Activated naive CD4-positive, alpha-beta T cell treated with Interleukin-2 at 50 U/mL for 16 hours (primary cell): ENCODE measurements at places on chromosomes 1 and 21.

DNA sequence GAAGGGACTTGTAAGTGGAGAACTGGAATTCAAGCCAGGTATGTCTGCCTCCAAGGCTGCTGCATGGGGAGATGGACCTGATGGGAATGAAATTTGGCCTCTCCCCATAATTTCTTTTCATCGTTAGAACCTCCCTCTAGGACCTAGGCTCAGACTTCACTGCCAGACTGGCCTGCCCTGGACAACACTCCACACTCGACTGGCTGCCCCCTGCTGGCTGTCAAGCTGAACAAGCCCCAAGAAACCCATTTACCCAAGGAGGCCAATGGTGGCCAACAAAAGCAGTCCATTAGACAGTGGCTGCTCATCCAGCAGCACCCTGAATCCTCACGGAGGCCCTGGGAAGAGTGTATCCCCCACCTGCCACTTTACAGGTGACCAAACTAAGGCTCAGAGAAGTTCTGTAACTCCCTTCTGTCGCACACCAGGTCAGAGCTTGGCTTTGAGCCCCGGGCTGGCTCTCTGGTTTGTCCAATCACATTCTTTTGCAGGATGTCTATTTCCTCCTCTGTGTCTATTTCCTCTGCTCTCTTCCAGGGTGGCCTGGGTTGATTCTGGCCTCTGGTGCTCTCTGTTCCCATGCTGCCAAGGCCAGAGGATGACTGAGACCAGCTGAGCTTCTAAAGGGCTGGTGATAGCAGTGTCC is 3.8 kb downstream of the RNF186 start:
- DNase-seq: peak; percentile 59

DNA sequence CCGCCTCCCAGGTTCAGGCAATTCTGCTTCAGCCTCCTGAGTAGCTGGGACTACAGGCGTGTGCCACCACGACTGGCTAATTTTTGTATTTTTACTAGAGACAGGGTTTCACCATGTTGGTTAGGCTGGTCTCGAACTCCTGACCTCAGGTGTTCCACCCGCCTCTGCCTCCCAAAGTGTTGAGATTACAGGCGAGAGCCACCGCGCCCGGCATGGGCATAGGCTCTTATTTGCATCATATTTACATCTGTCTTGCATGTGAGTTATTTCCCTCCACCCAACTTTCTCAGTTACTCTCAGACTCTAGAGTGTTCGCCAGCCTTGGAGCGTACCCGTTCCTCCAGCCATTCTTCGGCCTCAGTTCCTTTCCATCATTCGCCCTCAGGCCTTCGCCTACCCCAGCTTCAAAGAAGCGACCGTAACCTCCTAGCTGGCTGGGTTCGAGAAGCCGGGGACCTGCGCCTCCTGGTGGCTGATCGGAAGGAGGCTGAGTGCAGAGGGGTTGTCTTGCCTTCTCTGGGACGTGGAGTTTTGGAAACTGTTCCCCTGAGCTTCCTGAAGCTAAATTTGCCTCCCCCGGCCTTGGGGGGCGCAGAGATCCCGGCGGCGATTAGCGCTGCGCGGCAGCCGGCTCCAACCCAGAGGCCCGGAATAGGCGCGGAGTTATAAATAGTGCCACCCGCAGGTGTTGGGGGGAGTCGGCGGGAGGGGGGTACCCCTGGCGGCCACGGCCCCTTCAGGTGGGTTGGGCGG is 3.6 kb upstream of the ZBTB7B start:
- DNase-seq: peak; percentile 75

GRCh38 chr1:184162281-184162680 is 110.8 kb downstream of the TSEN15 start:
- no peak for DNase-seq

- no peak for DNase-seq
Measured at GRCh38 chr1:145956781-145957442, 905 bp downstream of the LIX1L start.

GRCh38 chr1:109802901-109803561 is 39.3 kb upstream of the EPS8L3 start:
- DNase-seq: no peak

DNA sequence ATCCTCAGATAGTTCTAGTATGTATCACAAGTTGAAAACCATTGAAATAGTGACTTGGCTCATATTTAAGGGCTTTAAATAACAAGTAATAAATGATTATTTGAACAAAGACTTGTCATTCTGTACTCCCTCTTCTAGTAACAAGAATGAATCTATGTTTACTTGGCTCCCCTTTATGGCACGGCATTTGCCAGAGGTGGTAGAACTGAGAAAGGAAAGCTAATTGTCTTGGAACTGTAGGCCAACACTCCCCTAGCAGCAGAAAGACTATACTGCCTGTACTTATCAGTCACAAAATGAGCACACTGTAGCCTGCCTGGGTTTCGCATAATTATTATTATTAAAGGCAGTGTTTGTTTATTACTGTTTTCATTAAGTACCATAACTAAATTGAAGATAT is 29.6 kb upstream of the SMYD2 start:
- DNase-seq: no peak

- no peak for DNase-seq
Measured at GRCh38 chr1:215076322-215076721, 6.2 kb upstream of the KCNK2 start.

- no peak for DNase-seq
Measured at GRCh38 chr1:101953623-101954022, 43.1 kb downstream of the OLFM3 start.

- no peak for DNase-seq
Measured at GRCh38 chr1:107727866-107728265, 237.1 kb downstream of the VAV3 start.

- no peak for DNase-seq
Measured at GRCh38 chr21:17708522-17709265, 96.0 kb upstream of the BTG3 start.

GRCh38 chr1:119374208-119374874 is 5.8 kb downstream of the HAO2 start:
- no peak for DNase-seq

DNA sequence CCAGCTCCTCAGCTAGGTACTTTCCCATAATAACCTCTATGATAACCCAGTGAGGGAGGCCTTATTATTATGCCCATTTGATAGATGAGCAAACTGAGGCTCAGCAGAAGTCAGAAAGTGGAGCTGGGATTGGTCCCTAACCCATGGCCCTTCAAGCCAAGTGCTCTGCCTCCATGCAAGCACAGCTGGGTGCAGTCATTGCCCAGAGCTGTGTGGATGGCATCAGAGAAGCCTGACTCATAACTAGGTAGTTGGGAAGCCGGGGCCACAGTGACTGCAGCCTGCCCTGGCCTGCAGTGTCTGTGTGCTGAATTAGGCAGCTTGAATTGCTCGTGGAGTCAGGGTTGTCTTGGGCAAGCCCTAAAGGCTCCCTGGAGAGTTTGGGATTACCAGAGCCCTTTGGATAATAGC is 89.9 kb upstream of the SLC2A1 start:
- no peak for DNase-seq

DNA sequence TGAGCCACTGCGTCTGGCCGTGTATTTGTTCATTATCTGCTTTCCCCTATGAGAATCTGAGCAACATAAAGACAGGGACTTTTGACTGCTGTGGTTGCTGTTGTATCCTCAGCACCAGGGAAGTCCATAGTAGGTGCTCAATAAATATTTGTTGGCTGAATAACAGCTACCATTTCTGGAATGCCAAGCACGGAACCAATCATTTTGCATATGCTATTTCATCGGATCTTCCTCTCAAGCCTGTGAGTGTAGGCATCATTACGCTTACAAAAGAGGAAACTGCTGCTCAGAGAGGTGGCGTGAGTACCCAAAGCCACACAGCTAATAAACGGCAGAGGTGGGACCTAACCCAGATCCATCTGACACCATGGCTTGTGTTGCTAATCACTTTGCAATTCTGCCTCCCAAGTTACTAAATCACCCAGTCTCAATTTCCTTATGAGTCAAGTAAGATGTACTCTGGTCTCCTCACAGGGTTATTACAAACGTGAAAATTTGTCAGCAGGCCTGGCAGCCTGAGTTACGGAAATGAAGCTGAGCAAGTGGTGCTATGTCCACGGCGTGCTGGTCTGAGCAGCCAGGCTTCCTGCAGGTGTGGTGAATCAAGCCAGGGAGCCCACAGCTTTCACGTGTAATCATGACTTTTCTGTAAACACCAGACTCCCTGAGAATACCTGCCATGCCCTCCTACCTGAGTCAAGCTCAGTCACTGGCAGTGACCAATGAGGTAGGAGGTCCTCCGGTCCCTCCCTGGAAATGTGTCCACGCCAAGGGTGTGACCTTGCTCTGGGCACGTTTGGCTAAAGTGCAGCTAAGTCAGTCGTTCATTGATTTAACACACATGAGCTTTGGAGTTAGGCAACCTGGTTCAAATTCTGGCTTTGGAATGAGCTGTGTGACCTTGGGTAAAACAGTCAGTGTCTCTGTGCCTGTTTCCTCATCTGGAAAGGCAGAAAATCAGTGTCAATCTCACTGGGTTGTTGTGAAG is 4.8 kb upstream of the RHCE start:
- DNase-seq: no peak

- no peak for DNase-seq
Measured at GRCh38 chr1:190175320-190175719, 302.3 kb downstream of the BRINP3 start.

DNA sequence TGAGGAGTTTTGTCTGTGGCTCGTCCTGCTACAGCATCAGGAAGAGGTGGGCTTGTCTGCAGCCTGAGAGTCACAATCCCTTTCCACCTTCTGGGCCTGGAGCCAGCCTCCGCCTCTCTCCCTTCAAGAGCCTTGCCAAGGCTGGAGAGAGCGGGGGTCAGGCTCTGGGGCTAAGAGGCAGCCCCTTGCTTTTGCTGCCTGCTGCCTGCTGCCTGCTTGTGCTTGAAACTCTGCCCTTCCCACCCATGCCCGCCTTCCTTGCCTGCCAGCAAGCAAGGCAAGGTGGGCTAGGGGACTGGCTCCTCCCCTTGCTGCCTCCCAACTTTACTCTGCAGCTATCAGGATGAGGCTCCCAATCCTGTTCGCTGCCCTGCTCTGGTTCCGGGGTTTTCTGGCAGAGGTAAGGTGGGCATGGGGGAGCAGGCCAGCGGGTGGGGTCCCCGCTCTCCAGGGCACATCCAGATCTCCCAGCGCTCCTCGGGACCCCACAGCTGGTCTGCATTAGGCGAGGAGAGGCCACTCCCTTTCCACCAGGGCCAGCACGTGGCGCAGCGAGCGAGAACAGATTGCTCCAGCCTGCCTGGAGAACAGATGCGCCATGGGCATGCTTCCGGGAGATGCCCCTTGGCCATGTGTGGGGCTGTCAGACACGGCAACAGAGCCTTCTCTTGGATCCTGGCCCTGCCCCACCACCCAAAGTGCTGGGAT is 7.5 kb upstream of the PTPN7 start:
- DNase-seq: no peak

DNA sequence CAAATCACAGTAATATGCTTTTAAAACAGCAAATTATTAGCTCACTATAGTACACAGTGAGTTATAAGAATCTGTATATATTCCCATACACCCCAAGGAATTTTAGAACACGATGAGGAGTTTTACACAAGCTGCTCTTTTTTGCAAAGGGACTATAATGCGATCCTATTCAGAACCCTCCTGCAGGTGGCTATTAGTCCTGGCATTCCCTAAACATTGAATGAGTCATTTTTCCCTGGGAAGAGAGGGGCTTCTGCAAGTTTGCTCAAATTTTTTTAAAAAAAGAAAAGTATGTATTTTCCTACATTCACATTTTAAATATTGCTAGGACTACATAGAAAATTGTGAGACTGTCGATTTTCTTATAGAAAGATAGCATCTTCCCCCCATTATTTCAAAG is 106.3 kb downstream of the COL11A1 start:
- no peak for DNase-seq

- DNase-seq: no peak
Measured at GRCh38 chr1:218890451-218890850, 283.2 kb upstream of the LYPLAL1 start.

DNA sequence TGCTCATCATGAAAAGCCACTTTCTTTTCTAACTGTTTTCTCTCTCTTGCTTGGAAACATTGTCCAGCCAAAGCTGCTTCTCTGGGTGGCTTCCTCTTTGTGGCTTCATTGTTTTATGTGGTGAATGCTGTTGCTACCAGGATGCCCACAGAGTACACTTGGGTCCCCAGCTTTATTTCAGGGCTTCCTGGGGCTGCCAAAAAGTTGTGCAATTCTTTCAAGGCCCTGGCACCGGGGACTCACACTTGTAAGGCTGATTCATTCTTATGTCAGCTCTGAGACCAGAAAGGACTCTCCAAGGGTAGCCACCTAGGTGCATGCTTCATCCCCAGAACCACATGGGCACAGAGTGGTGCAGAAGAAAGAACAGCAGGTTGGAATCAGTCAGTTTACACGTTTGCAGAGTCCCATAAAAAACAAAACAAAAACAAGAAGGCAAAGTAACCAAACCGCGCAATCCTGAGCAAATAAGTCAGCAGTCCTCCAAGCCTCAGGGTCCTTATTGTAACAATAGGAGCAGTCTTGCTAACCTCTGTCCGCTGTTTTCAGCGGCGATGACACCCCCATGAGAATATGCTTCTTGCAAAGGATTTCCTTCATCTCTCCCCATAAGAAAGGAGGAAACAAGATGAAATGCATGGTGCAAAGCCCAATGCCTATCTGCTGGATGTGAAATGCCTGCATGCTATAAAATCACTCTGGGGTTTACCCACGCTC is 89.9 kb upstream of the SSX2IP start:
- DNase-seq: no peak

- no peak for DNase-seq
Measured at GRCh38 chr1:32404946-32405345, 10.7 kb upstream of the BSDC1 start.

DNA sequence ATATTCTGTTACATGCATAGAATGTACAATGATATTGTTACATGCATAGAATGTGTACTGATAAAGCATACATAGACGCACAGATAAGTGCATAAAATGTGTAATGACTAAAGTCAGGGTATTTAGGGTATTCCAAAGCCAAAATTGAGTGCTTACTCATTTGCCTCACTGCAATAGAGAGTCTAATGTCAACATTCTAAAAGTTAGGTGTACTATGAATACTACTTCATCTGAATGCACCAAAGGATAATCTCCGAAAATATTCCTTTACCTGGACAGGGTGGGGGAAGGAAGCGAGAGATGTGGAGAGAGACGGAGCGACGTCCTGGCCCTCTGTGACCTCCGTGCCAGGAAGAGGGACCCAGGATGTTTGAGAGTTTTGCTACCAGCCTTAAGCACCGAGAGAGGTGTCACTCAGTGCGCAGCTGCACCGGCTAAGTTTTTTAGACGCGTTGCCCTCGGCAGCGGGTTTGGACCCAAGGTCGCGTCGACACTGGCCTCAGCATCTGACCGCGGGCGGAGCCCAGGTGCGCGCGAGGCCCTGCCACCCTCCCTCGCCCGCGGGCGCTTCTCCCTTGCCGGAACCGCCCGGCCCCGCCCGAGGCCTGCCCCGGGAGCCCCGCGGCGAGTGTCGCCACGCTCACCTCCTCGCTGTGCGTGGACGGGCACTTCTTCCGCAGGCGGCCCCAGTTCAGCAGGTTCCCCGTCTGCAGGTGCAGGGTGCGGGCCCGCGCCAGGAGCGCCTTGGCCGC is 660 bp downstream of the GCLM start:
- DNase-seq: peak; percentile 53

DNA sequence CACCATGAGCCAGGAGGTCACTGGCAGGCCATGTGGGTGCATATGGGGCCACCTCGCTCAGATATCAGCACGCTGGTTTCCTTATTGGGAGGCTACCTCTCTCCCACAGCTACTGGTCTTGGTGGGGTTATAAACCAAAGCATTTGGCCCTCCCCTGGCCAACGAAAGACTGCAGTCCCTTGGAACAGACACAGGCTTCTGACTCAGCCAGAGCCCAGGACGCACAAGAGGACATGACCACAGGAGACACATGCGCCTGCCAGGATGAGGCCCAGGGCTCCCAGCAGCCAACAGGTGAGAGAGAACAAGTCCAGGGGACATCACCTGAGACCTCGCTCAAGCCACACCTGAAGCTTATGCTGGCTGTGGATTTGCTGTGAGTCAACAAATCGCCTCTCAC is 13.8 kb downstream of the NPHP4 start:
- no peak for DNase-seq
